A172 (cell line): ENCODE measurements at places on chromosomes 13 and 19. TPM values are rescaled to one million over a fixed set of nuclear protein-coding genes. Genes with fewer than 3 reads are reported as not detected.

Gene ZNF439
- total RNA-seq = 0.14 TPM in 1 of 2 replicates, not detected in the other

Gene ZNF610
- 1.3 and 1.4 TPM in 2 replicates for total RNA-seq

Gene PRR19
- total RNA-seq = 2.2 and 3.7 TPM in 2 replicates

Gene ZNF729
- not detected in 2 replicates for total RNA-seq

Gene OR7A5
- not detected in 2 replicates for total RNA-seq

Gene ZNF470
- total RNA-seq = 0.67 and 0.98 TPM in 2 replicates

Gene ZNF787
- total RNA-seq = 18.1 and 44.8 TPM in 2 replicates

Gene SHISA2
- not detected in 2 replicates for total RNA-seq

Gene ZNF44
- total RNA-seq = 8.7 and 9.6 TPM in 2 replicates

Gene PSG1
- 0.43 and 1.5 TPM in 2 replicates for total RNA-seq

Gene CGB7
- total RNA-seq = 0.43 and 1.4 TPM in 2 replicates

Gene SLC8A2
- not detected in 2 replicates for total RNA-seq

Gene C19orf25
- 44.0 and 60.4 TPM in 2 replicates for total RNA-seq

Gene CACNG8
- 0.43 and 0.72 TPM in 2 replicates for total RNA-seq

Gene ZNF816
- total RNA-seq = 10.7 and 12.0 TPM in 2 replicates

Gene SLC6A16
- total RNA-seq = not detected in 2 replicates

Gene SKA3
- total RNA-seq = 24.4 and 28.6 TPM in 2 replicates

Gene ZNF564
- 6.7 TPM in 2 replicates for total RNA-seq

Gene KRTDAP
- total RNA-seq = not detected in 2 replicates

Gene CAMSAP3
- 1.5 and 2.6 TPM in 2 replicates for total RNA-seq

Gene SLC1A6
- not detected in 2 replicates for total RNA-seq

Gene ACOD1
- total RNA-seq = not detected in 2 replicates

Gene SERPINE3
- not detected in 2 replicates for total RNA-seq

Gene KLK3
- total RNA-seq = not detected in 2 replicates

Gene FOSB
- 0.17 TPM in 1 of 2 replicates, not detected in the other for total RNA-seq

Gene KISS1R
- total RNA-seq = not detected in 2 replicates

Gene ZNF850
- total RNA-seq = 6.1 and 8.4 TPM in 2 replicates

Gene ICAM5
- 0.19 and 0.53 TPM in 2 replicates for total RNA-seq

Gene DACH1
- total RNA-seq = not detected in 2 replicates

Gene S1PR5
- 7.9 and 9.0 TPM in 2 replicates for total RNA-seq

Gene HOOK2
- total RNA-seq = 10.2 and 20.5 TPM in 2 replicates

Gene APOC4
- total RNA-seq = not detected in 2 replicates

Gene SPINT2
- 0.41 and 0.60 TPM in 2 replicates for total RNA-seq

Gene IRGC
- total RNA-seq = not detected in 2 replicates

Gene DNASE2
- total RNA-seq = 61.3 and 74.4 TPM in 2 replicates

Gene CCDC194
- total RNA-seq = not detected in 2 replicates

Gene KLK2
- not detected in 2 replicates for total RNA-seq

Gene ZNF835
- total RNA-seq = not detected in 2 replicates

Gene ZNF284
- 1.1 and 2.6 TPM in 2 replicates for total RNA-seq

Gene DAND5
- total RNA-seq = 0.10 and 0.36 TPM in 2 replicates

Gene PNMA8A
- not detected in 2 replicates for total RNA-seq

Gene RASAL3
- total RNA-seq = not detected in 2 replicates

Gene HIPK4
- 0.38 TPM in 1 of 2 replicates, not detected in the other for total RNA-seq
